ENCODE measurements at places on chromosomes 7 and 10.

DNA sequence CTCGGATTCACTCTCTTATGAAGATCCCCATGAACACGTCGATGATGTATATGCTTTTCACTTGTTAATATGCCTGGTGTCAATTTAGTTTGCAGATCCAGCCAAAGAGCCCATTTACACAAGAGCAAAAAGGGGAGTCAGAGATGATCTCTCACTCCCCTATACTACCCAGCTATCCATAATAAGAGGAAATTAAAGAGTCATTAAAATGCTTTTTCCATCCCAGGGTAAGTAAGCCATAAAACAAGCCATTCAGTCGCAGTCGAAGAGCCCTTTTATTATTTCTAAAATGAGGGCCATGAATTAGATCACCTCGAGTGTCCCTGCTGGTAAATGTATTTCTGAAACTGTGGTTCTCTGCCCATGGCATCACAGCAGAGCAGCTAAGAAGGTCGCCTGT lies 41.2 kb downstream of the CHCHD3 start:
- DNase-seq: no peak

DNA sequence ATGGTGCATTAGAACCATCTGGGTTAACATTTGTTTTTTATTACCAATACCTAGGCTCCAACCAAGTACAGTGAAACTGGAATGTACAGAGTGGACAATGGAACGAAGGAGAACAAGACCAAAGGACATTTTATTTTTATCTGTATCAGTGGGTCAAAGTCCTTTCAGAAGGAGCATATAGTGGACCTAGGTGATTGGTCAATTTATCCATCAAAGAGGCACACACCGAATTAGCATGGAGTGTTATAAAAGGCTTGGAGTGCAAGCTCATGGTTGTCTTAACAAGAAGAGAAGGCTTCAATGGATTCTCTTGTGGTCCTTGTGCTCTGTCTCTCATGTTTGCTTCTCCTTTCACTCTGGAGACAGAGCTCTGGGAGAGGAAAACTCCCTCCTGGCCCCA lies at the start of gene CYP2C9:
Gene CYP2C9, plus strand, starts transcription at position 276 of the 400 bp plus-strand sequence. Its CDS starts 25 bp downstream, at position 301.
- DNase-seq: no peak

GRCh38 chr10:43084812-43085211 lies 7.9 kb downstream of the RET start:
- no peak for DNase-seq

- no peak for DNase-seq
Measured at GRCh38 chr10:76190634-76191270, 759.3 kb downstream of the LRMDA start.

DNA sequence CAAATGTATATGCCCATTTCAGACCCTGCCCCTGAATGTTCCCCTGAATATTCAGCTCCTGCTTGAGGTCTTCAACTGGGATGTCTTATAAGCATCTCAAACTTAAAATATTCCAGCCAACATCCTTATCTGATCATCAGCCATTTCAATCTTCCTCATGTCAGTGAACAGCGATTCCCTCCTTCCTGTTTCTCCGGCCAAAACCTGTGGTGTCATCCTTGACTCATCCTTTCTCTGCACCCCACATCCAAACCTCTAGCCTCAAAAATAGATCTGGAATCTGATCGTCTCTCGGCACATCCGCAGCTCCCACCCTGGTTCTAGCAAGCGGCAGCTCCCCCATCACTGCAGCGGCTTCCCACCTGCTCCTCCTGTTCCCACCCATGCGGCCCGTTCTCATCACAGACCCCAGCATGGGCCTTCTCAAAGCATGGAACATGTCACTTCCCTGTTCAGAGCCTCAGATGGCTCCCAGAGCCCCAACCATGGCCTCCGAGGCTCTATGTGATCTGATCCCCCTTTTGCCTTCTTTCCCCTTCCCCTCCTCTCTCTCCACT lies 165.7 kb downstream of the HECW1 start:
- no peak for DNase-seq

DNA sequence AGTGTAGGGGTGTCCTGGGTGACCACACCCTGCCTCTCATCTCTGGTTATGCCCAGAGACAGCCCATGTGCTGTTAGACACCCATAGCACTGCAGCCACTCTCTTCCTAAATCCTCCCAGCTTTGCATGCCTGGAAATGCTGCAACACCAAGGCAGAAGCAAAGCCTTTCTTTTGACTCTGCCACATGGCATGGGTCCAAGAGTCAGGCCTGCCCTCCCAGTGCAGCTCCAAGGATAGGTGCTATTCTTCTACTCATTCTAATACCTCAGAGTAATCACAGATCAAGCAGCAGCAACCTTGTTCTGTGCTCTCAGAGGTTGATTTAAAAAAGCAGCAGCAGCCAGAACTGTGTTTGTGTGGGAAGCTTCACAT lies 23.4 kb downstream of the FRMPD2 start:
- no peak for DNase-seq

GRCh38 chr10:114632869-114633715 lies 25.0 kb downstream of the ABLIM1 start:
- no peak for DNase-seq

DNA sequence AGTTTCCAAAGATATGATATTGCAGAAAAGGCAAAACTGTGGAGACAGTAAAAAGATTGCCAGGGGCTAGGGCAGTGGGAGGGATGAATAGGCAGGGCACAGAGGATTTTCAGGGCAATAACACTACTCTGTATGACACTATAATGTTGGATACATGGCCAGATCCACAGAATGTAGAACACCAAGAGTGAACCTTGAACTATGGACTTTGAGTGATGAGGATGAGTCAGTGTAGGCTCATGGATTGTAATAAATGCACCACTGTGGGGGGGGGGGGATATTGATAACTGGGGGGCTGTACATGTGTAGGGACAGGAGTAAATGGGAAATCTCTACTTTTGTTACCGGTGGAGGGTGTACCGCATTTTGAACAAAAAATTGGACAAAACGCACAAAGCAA lies 77.4 kb downstream of the ALOX5 start:
- no peak for DNase-seq
